ENCODE measurements at places on chromosomes 2 and 18.

DNA sequence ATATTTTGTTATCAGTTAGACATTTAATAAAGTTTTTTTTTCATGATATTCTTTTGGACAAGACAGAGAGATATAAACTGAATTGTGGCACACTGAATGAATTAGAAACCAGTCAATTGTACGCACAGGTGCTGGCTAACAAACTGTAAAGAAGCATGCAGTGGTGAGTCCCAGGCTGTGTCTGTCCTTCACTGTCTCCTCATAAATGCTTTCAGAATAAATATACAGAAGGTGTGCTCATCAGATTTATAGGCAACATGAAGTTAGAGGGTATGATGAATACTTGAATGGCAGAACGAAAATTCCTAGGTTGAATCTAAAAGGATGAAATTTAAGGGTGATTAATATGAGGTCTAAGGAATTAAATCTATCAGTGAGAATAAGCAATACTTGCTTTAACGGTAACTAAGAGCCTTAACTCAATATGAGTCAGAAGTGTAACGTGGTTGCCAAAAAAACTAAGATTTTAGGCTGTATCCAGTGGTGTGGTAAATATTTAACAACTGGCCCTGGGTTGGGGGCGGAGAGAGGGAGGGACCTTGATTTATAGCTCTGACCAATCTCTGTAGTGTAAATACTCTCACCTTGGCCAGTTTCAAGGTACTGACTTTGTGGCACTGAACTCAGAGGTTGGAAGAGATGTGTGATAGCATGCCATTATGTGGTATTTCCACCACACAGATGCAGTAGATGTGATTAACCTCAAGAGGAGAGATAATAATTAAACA is 41.9 kb upstream of the AAK1 start:
- DNase-seq = no peak

- DNase-seq = no peak
Measured at GRCh38 chr18:59560556-59560955, 136.7 kb downstream of the CCBE1 start.

GRCh38 chr2:222960126-222960525 is 91.9 kb upstream of the KCNE4 start:
- DNase-seq = no peak

- no peak for DNase-seq
Measured at GRCh38 chr2:238167344-238167715, 8.6 kb downstream of the ERFE start.

DNA sequence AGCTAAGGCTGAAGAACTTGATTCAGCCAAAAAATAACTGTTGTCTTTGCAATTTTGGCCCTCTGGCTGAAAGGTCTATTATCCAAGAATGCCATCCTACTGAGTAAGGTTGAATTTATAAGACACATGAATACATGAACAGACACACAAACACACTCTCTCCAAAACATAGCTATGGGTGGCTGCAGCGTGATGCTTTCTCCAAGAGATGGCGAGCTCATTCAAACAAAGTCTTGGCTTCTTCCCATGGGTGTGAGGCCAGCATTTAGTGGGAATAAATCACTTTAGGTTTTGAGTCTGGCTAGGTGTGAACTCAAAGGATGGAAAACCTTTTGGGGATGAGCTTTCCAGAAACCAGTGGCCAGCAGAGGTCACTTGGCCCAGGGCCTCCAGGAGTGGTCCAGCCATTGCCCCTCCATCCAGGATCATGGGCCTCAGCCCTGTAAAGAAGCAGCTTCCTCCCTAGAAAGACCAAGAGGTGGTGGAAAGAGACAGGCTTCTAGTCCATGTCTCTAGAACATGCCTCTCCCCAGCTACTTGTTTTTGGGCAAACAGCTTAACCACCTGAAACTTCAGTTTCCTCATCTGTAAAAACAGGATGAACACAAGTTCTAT is 11.0 kb upstream of the OSR1 start:
- DNase-seq = no peak

DNA sequence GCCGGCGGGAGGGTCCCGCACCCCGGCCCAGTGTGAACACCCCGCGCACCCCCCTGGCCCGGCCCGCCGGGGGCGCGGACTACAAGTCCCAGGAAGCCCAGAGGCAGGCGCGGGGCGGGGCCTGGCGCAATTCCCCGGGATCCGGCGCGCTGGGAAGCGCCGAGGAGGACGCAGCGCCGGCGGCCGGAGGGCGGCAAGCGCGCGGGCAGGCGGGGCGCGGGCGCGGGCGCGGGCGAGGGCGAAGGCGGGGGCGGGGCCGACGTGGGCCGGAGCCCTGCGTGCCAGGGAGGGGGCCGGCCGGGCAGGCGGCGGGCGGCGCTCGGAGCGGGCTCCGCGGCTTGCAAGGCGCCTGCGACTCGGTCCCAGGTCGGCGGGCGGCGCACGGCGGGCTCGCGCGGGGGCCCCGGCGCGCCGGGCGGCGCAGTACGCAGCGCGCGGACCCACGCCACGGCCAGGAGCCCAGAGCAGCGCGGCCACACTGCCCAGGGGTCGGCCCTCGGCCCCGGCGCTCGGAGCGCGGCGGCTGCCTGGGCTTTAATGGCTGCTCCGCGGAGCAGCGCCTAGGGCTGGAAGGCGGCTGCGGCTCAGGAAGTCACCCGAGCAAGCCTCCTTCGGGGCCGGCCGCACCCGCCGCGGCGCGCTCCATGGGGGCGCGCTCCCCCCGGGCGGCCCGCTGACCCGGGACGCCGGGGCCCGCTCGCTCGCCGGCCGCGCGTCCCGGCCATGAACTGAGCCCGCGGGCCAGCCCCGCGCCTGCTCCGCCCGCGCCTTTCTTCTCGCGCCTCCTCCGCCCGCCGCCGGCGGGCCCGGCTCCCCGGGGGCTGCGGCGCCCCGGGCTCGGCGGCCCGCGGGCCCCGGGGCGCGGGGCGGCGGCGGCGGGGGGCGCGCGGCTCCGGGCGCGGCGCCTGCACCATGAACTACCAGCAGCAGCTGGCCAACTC is at the start of gene AGAP1:
AGAP1 (plus strand) TSS at position 269 of the 941 bp plus-strand sequence.
- no peak for DNase-seq

- DNase-seq = no peak
Measured at GRCh38 chr2:174125090-174125489, 123.2 kb downstream of the OLA1 start.
